ENCODE measurements at places on chromosomes 1 and 21.
A peak's percentile ranks its signal among the peaks of the same experiment; 100 is the strongest.

- DNase-seq: no peak
- H3K27ac ChIP-seq: no peak overlapping the region
- H3K36me3 ChIP-seq: peaks cover 2% of the 10 kb centered on the region
- H3K4me1 ChIP-seq: no peaks in the 10 kb centered on the region
- H3K27me3 ChIP-seq: no peaks in the 10 kb centered on the region
- no peak overlapping the region for H3K4me3 ChIP-seq
These were observed 614.3 kb downstream of the NCAM2 start for GRCh38 chr21:21612466-21612865.

DNA sequence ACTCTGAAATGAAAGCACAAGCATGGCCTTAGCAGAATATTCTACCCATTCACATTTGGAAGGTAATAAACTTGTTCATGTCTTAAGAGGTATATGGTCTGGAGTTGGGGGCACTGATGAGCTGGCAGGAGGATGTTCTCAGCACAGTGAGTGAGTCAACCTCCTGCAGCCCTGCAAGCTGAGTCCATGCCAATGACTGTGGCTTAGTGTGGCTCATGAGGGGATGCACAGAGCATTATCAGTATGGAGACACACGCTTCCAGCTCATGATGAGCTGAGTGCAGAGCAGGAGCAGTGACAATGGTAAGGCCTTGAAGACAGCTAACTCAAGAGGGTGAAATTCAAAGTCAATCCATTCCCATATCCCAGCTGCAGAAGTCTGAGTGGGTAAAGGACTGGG is 102.3 kb downstream of the TNFSF18 start:
- no peak overlapping the region for H3K27ac ChIP-seq
- no peak overlapping the region for H3K4me3 ChIP-seq
- DNase-seq: no peak

DNA sequence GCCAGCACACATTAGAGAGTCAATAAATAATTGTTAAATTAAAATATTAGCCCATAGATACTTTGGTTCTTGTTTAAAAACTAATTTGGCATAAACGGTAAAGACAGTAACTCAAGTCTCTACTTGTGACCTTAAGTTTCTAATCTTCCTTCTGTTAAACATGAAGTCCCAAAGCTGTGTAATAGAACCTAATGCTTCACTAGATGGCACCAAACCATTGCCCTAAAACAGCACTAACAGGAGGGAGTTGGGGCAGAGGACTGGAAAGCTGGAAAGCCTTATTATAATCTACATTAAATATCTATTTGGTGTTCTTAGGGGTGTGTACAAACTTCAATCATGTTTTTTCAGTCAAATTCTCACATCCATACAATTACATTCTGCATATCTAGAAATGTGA is 176.7 kb downstream of the OLFM3 start:
- H3K27me3 ChIP-seq: peaks cover 6% of the 10 kb centered on the region
- H3K36me3 ChIP-seq: no peaks in the 10 kb centered on the region
- H3K4me3 ChIP-seq: no peak overlapping the region
- no peak for DNase-seq
- H3K27ac ChIP-seq: no peak overlapping the region

GRCh38 chr1:44549510-44549909 is 124.8 kb downstream of the TMEM53 start:
- H3K27me3 ChIP-seq: peaks cover 9% of the 10 kb centered on the region
- no peaks in the 10 kb centered on the region for H3K36me3 ChIP-seq
- no peaks in the 10 kb centered on the region for H3K4me1 ChIP-seq
- no peak overlapping the region for H3K4me3 ChIP-seq

DNA sequence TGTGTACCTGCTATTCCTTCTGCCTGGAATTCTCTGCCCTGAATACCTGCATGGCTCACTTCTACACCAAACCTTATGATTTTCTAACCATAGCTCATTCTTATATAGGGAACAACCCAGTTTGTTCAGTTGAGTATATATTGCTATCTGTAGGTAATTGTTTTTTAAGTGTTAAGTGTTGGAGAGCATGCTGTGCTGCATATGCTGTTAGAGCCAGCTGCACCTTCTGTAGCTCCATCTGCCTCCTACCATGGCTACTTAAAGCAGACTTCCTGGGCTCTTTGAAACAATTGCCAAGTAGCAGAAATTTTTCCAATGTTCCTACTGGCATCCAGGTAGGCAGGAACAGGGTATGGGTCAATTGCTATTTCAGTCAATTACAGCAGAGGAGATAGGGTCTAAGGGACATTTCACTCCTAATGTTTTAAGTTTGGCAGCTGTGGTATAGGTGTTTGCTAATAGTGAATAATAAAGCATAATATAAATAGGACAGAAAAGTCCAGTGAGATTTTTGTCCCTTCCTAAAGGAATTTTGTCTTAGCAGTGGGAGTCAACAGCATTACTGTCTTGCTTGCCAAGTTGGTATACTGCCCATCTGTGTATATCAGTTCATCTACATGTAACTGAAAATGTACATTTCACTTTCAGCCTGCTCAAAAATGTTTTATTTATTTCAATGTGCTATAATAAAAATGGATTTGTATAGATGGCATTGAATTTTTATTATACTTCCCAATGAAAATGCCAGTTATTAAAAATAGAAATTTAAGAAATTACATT is 34.0 kb upstream of the C1orf115 start:
- peaks cover 8% of the 10 kb centered on the region for H3K27me3 ChIP-seq
- no peak overlapping the region for H3K4me3 ChIP-seq
- no peak for DNase-seq
- H3K4me1 ChIP-seq: no peaks in the 10 kb centered on the region
- H3K36me3 ChIP-seq: no peaks in the 10 kb centered on the region

GRCh38 chr1:184866586-184866985 is 107.7 kb downstream of the NIBAN1 start:
- H3K27me3 ChIP-seq: no peaks in the 10 kb centered on the region
- peak overlapping the region; percentile 67 for H3K4me3 ChIP-seq
- no peak for DNase-seq
- H3K27ac ChIP-seq: peak overlapping the region; percentile 96
- peaks cover 12% of the 10 kb centered on the region for H3K36me3 ChIP-seq
- peaks cover 57% of the 10 kb centered on the region for H3K4me1 ChIP-seq

DNA sequence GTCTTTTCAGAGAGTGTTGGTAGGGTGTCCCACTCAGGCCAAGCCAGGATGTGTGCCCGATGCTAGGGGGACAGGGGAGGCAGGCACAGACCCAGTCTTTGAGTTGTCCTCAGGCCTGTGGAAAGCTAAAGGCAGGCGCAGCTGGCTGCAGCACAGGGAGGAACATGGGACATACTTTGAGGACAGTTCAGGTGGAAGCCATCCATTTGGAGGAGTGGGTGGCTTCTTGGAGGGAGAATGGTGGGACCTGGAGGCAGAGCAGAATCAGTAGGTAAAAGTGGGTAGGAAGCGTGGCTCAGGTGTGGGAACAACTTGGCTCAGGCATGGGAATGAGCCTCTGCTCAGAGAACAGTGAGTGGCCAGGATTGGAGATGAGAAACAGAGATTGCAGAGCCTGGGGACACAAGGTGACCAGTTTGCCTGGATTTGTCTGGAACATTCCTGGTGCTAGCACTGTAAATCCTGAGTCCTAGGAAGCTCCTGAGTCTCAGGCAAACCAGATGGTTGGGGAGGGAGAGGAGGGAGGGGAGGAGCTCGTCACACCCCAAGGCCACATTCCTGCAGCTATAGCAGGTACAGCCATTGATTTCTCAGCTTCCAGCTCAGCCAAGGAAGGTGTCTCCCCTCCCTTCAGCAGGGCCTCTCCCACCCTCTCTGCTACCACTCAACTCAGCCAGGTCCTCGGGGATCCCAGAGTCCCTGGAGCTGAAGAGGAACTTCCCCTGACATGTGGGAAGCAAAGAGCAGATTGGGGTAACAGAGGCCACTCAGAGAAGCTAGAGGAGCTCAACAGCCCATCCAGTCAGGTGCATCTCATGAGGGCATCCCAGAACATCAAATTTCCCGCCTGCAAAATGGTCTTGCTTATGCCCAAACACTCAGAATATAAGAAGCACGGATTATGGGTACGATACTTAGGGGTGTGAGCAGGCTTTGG is 65.2 kb upstream of the TINAGL1 start:
- H3K4me3 ChIP-seq: no peak overlapping the region
- H3K4me1 ChIP-seq: peaks cover 4% of the 10 kb centered on the region
- H3K27me3 ChIP-seq: peaks cover 31% of the 10 kb centered on the region
- no peaks in the 10 kb centered on the region for H3K36me3 ChIP-seq

DNA sequence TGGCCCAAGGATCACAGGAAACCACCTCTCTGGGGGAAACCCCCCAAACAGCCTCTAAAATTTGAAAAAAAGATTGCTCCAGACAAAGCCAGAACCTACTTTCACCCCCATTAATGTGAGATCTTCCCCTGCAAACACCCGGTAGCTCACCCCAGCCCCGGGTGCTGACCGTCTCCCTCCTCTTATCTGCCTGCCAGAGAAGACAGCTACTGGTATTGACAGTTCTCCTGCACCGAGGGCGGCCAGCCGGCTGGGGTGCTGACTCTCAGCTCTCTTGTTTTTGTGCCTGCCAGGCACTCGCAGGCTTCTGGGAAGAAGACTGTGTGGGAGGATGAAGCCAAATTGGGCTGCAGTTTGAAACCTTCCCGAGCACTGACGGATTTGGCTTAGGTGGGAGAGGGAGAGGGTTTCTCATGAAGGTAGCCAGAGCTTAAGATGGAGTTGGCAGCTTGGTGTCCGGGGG is 48.2 kb downstream of the RASSF5 start:
- peaks cover 25% of the 10 kb centered on the region for H3K36me3 ChIP-seq
- H3K4me1 ChIP-seq: peaks cover 72% of the 10 kb centered on the region
- H3K27ac ChIP-seq: peak overlapping the region; percentile 83
- peak overlapping the region; percentile 95 for H3K4me3 ChIP-seq

- no peak overlapping the region for H3K27ac ChIP-seq
- H3K4me1 ChIP-seq: peaks cover 27% of the 10 kb centered on the region
- peaks cover 8% of the 10 kb centered on the region for H3K36me3 ChIP-seq
- no peak overlapping the region for H3K4me3 ChIP-seq
- peaks cover 54% of the 10 kb centered on the region for H3K27me3 ChIP-seq
These were observed 1.7 kb downstream of the COL8A2 start for GRCh38 chr1:36123356-36123755.

DNA sequence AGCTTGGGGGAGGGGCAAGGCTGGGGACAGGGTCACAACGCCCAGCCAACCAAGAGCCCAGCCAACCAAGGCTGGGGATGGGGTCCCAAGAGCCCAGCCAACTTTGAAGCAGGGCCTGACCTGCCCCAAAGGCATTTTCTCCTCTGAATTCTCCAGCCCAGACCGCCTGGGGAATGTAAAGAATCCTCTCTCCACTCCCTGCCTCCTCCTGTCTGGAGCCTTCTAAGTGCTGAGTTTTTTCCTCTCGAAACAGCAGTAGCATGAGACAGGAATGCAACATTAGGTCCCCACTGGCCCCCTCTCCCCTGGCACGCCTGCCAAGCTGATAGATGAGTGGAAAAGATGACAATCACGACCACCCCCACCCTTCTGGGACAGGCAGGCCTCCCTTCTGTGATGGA is 17.0 kb downstream of the C1orf198 start:
- DNase-seq: no peak
- H3K4me1 ChIP-seq: no peaks in the 10 kb centered on the region
- H3K4me3 ChIP-seq: no peak overlapping the region
- no peak overlapping the region for H3K27ac ChIP-seq
- H3K27me3 ChIP-seq: no peaks in the 10 kb centered on the region

GRCh38 chr1:40612345-40612831 is 53.1 kb downstream of the RIMS3 start:
- H3K27ac ChIP-seq: no peak overlapping the region
- no peaks in the 10 kb centered on the region for H3K27me3 ChIP-seq
- peaks cover 3% of the 10 kb centered on the region for H3K36me3 ChIP-seq

DNA sequence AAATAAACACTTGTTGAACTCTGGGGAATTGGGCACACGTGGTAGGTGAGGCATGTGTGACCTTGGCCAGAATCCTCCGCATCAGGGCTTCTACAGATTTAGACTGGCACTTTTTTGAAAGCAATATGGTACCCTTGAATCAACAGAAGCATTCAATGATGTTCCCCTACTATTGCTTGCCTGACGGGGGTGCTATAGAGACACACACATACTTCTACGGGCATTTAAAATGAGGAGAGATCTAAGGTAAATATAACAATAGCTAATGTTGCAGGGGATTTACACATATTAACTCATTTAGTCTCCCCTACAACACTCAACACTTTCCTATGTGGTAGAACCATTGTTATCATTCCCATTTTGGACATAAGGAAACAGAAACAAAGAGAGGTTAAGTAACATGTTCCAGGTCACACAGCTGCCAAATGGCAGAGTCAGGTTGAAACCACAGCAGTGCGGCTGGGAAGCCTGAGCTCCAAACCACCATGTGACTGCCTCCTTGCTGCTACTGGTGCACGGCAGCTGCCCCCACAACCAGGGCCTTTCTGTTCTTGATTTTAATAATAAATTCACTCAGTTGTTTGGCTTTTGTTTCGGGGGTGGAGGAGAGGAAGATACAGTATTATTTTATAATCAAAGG is 147.4 kb downstream of the ZNF281 start:
- DNase-seq: no peak
- H3K4me3 ChIP-seq: peak overlapping the region; percentile 23
- H3K27ac ChIP-seq: no peak overlapping the region
- H3K27me3 ChIP-seq: peaks cover under 1% of the 10 kb centered on the region
- no peaks in the 10 kb centered on the region for H3K36me3 ChIP-seq

DNA sequence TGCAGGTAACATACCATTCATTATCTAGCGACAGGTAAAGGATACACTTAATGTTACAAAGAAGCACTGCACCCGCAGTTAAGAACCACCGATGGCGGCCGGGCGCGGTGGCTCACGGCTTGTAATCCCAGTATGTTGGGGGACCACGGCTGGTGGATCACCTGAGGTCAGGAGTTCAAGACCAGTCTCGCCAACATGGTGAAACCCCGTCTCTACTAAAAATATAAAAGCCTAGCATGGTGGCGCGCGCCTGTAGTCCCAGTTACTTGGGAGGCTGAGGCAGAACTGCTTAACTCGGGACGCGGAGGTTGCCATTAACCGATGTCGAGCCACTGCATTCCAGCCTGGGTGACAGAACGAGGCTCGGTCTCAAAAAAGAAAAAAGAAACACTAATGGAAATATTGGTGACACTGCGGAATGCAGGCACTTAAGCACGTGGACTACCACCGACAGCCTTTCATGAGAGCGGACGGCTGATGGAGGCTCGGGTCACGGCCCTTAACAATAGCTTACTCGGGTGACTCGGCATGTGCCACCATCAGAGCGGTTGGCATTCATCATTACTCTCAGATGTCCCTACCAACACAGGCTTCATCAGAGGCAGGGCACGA is 542 bp downstream of the GAS5 start:
- H3K27me3 ChIP-seq: no peaks in the 10 kb centered on the region
- peaks cover 62% of the 10 kb centered on the region for H3K4me1 ChIP-seq
- no peak for DNase-seq

GRCh38 chr1:162993846-162994245 is 75.3 kb upstream of the RGS4 start:
- no peak overlapping the region for H3K4me3 ChIP-seq
- no peaks in the 10 kb centered on the region for H3K4me1 ChIP-seq
- no peak for DNase-seq
- H3K27me3 ChIP-seq: peaks cover 42% of the 10 kb centered on the region

DNA sequence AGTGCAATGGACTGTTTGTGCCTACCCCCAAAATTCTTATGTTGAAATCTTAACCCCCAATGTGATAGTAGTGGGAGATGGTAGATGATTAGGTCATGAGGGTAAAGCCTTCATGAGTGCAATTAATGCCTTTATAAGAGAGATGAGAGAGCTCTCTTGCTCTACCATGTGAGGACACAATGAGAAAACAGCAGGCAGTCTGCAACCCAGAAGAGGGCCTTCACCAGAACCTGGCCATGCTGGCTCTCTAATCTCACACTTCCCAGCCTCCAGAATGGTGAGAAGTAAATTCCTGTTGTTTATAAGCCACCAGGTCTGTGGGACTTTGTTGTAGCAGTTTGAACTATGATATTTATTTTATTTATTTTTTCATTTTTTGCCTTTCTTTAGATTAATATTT is 21.0 kb downstream of the RYR2 start:
- no peak for DNase-seq
- H3K4me1 ChIP-seq: no peaks in the 10 kb centered on the region
- no peak overlapping the region for H3K4me3 ChIP-seq
- no peak overlapping the region for H3K27ac ChIP-seq

Data from central memory CD8-positive, alpha-beta T cell (primary cell).